ENCODE measurements at places on chromosomes 4 and X.

DNA sequence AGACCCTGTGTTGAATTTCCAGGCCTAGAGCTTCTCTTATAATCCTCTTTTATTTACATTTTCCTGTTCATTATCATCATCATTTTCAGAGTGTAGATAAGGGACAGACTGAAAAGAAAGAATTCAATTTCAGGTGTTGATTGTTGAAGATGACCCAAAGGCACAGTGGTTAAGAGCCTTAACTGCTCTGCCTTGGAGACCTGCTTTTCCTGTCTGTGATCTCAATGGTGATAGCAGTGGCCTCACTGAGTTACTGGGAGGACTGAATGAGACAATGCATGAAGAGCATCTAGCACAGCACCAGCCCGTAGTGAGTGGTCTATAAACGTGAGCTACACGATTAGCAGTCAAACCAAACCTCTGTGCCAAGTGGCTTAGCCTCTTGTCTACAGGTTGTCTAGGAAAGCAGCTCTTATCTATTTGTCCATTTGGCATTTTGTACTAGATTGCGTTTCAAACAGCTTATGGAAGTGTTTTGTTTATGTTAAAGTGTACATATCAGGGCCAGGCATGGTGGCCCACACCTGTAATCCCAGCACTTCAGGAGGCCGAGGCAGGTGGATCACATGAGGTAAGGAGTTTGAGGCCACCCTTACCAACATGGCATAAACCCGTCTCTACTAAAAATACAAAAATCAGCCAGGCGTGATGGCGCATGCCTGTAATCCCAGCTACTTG lies 41.5 kb downstream of the SETD7 start:
- DNase-seq: no peak

DNA sequence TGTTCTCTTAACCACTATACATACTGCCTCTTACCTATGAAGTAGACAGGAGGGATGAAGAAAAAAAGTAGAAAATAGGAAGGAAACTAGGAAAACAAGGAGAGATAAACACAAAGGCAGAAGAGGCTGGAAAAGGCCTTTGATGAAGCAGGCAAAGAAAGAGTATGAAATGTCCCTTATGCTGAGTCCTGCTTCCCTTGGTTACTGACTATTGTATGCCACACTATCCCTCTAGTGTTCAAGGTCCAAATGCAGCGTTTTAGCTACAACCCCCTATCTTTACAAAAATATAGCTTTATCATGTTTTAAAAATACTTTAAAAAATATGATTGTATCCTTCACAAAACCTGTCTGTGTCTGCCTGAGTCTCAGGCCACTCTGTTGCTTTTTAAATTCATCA lies 233.1 kb downstream of the CAMK2D start:
- no peak for DNase-seq

- no peak for DNase-seq
These were observed 1.7 kb downstream of the MTMR1 start for GRCh38 chrX:150694738-150695410.

DNA sequence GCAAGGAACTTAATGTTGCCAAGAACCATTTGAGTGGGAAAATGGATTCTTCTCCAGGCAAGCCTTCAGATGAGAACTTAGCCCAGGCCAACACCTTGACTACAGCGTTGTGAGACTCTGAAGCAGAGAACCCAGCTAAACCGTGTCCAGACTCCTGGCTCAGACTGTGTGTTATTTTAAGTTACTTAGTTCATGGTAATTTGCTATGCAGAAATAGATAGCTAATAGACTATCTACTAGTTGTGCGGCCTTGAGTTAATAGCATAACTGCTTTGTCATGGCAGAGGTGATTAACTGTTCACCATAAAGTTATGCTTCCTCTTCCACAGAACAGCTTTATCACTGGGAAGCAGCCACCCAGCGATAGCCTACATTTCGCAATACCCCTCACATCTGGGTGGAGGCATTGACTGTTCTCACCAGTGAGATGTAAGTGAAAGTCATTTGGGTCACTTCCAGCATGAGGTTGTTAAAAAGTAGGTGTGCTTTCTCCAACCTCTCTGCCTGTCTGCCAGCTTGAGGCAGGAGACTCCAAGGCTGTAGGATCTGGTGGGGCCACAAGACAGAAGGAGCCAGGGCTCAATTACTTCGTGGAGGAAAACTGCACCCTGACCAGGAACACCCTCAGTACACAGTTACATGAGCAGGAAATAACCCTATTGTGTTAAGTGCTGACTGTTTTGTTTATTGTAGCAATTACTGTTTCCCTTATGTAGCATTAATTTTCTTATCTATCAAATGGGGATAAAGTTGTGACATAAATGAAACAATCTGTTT lies 94.2 kb downstream of the GPAT3 start:
- no peak for DNase-seq

DNA sequence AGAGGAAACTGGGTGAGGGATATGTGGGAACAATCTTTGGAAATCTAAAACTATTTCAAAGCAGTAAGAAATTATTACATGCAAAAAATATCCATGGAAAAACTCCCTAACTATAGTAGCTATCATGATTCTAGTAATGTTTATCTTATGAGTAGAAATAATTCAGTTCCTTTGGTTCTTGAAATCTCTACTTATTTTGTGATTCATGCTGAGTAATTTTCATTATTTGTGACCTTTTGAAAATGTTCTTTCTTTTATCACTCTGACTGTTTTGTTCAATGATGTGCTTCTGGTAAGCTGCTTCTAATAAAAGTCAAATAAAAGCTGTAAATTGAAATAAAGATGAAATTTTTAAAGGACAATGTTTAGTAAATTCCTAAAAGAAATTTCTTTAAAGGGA lies 40.4 kb upstream of the MAGEB10 start:
- no peak for DNase-seq

DNA sequence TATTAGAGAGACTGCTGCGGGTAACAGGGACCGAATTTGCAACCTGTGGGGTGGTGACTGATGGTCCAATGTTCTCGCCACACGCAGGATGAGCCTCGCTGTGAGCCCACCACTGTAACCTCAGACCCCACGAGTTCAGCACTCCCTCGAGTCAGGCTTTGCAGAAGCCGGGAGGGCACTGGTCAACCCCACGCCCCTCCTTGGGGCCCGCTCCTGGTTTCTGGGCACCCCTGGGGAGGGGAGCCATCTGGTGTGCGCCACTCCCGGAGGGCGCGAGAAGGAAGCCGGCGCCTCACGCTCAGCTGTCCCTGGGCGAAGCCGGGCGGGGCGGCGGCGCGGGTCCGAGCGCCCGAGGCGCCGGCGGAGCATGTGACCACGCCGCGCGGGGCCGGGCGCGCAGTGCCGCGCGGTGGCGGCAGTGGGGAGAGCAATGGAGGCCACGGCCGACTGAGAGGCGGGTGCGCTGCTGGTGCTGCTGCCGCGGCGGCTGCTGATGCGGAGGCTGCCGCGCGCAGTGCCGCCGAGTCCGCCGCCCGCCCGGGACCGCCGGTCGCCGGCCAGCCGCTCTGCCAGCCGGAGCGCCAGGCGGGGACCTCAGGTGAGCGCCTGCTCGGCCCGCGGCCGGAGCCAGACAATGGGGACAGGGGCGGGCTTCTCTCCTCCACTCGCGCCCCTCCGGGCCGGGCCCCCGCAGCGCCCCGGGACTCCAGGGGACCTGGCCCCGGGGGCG lies 100.1 kb downstream of the CEP135 start:
- DNase-seq: peak; percentile 90

All from iPS-NIHi11 (cell line).